Kidney glomerular epithelial cell (primary cell): ENCODE measurements at places on chromosomes 16 and 17.

DNA sequence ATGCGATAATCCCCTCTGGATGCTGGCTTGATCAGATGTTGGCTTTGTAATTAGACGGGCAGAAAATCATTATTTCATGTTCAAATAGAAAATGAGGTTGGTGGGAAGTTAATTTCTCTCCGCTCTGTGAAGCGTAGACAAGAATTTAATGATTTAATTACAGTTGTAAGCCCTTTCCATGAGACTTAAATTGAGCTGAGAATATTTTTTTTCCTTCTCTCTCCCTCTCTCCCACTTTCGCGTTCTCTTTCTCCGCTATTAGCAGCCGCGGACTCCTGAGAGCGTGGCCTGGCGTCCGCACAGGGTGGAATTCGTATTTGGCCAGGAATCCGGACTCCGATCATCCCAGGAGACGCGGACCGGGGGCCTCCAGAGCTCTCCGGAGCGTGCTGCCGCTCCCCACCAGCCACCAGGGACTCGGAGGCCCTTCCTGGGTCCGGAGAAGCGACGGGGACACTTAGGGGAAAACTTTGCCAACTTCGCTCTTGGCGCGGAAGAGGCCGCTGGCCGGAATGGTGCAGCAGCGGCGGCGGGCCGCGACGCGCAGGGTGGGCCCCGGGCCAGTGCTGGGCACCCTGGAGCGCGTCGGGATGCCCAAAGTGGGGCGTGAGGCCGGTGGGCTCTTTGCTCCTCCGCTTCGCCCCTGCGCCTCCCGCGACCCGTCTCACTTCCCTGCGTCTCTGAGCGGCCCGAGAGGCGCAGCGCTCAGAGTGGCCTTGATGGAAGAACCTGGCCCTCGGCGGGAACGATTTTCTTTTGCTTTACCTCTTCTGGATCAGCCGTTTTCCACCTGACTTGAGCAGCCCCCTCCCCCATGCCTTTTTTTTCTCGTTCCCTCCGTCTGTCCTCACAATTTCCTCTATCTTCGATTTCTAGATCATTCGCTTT lies 3.6 kb upstream of the IRX3 start:
- no peak for DNase-seq

GRCh38 chr16:3872216-3872895 lies 8.2 kb downstream of the CREBBP start:
- DNase-seq: no peak

DNA sequence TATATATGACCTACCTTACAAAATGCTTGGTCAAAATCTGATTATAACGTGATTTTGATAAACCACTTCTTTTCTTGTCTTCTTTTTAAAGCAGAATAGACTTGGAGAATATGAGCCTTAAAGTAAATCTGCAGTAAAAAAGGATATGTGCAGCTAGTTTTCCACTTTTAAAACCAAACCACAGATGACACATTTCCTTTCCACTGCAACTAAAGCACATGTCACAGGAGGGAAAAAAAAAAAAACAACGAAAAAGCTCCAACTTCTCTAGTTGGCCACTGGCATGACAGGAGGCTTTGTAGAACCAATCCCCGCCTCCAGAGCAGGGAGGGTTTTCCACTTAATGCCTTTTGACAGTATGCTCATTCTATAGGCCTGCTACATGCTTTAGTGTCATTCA lies at the start of gene EVI2A:
Gene EVI2A (minus strand): TSS at position 142 of the 400 bp plus-strand sequence. CDS start 2,609 bp downstream, outside the sequence.
- DNase-seq: no peak

DNA sequence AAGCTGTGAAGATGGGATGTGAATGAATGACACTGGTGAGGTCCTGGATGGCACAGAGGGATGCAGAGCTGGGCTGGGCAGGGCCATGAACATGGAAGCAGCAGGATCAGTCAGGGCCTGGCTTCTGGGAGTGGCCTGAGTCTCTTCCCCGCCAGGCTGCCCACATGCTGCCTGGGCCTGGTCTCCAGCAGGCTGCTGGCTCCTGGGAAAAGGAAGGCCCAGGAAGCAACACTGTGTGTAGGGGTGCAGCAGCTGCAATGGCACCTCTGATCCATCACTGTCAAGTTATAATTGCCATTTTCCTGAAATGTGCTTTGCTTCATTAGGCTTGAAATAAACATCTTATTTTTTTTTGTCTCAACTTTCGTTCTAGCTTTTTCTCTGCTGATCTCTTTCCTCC lies 260.2 kb upstream of the N4BP1 start:
- DNase-seq: no peak

DNA sequence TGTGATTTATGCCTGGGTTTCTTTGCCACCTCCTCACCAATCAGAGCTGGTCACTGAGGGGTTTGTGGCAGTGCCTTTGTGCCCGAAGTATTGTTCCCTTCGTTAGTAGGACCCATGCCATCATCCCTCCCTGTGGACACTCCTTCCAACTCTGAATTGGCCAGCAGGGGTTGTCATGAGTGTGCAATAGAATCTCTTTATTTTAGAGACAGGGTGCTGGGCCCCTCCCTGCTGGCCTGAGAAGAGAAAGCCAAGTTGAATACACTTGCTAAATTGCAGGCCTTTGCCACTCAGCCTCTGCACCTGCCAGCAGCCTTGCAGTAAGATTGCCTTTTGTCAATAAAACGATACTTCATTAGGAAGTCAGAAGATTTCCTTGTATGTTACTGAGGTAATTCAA lies 40.7 kb upstream of the SLC12A3 start:
- no peak for DNase-seq

GRCh38 chr16:31537362-31538242 lies 9.9 kb downstream of the AHSP start:
- DNase-seq: no peak

- DNase-seq: no peak
Measured at GRCh38 chr17:21186399-21187187, 27.4 kb downstream of the TMEM11 start.

DNA sequence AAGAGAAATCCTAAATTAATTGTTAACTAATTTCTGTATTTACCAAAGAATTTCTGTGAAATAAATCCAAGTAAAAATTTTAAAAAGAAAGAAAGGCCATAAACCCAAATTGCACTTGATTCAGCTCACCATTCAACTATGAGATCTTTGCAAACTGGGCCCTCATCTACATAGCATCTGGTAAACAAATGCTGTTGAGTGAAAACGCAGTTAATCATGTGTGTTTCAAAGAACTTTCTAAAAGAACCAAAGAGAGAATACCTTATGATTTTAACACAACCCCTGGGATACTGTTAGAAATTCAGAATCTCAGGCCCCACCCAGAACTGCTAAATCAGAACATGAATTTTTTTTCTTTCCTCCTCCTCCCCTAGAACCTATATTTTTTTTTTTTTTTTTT lies 16.6 kb downstream of the CRLF3 start:
- DNase-seq: no peak

DNA sequence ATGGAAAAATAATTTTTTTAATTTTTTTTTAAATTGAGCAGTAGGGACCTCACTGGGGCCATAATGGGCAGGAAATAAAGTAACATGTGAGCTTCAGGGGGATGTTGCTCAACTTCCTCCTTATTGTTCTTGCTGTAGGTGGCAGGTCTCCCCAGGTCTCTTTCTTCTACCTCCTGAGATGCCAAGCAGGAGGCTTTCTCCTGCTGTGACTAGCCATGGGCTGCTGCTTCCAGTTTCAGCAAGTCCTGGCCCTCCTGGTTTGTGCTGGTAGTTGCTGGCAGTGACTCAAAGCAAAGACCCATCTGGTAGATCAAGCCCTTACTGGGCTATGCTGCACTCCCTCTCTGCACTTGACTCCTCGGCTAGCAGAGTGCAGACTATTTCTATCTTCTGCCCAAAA lies 2.3 kb downstream of the DPEP2NB start:
- DNase-seq: no peak

DNA sequence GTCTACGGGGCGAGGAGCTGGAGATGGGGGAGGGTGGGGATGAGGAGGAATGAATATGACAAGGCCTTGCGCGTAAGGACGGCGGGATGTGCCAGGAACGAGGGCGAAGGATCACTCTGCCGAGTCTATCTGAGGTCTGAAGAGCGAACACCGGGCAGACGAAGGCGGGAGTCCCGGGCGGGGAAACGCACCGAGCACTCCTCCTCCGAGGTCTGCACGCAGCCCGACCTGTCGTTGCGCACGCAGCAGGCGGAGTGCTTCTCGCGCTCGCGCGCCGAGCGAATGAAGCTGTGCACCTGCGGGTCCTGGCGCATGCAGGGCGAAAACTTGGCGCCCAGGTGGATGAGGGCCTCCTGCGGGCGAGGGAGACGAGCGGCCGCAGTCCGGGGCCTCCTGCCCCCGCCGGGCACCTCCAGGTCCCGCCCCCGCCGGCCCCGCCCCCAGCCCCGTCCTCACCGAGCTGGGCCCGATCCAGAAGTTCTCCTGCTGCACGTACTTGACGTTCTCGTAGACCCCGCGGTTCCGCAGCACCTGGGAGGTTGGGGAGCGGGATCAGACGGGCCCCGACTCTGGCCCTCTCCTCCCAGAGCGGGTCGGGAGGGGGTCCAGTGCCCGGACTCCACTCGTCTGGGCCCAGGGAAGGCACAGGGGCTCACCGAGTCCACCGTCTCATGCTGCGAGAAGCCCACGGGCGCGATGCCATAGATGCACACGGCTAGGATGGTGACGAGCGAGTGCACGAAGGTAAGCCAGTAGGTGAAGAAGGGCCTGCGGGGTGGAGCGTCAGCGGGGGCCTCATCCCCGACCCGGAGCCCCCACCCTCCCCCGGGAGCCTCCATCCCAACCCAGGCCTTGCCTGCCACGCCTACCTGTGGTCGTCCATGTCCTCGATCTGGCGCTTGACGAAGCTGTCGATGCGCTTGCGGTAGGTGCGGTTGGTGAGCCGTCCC lies 7.6 kb downstream of the SNRNP25 start:
- DNase-seq: no peak

DNA sequence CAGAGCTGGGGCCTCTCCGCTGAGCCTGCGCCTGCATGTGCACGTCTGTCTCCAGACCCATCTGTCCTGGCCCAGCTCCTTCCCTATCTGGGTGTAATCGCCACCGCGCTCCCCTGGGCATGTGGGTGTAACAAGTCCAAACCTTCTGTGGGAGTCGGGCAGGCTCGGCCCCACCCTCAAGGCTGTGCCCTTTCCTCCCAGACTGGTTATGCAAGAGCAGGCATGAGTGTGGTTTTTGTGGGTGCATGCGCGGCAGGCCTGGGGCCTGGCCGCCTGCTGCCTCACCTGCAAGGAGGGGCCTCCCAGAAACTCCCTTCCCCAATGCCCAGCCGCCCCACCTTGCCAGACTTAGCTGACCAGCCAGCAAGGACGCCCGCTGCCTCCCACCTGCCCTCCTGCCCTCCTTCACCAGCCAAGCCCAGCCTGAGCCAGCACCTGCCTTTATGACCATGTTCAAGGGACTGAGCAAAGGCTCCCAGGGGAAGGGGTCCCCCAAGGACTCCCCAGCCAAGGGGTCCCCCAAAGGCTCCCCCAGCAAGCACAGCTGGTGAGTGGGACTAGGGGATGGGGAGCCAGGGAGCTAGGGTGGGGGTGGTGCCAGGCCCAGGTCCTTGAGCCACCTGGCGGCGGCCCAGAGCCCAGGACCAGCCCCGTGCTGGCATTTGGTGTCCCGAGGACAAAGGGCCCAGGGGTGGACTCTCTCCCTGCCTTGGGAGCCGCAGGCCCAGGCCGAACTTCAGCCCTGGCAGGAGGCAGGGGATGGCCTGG lies at the start of gene EVPLL:
Gene EVPLL (plus strand): TSS at position 342 of the 768 bp plus-strand sequence. CDS start 3,160 bp downstream, outside the sequence.
- DNase-seq: no peak

DNA sequence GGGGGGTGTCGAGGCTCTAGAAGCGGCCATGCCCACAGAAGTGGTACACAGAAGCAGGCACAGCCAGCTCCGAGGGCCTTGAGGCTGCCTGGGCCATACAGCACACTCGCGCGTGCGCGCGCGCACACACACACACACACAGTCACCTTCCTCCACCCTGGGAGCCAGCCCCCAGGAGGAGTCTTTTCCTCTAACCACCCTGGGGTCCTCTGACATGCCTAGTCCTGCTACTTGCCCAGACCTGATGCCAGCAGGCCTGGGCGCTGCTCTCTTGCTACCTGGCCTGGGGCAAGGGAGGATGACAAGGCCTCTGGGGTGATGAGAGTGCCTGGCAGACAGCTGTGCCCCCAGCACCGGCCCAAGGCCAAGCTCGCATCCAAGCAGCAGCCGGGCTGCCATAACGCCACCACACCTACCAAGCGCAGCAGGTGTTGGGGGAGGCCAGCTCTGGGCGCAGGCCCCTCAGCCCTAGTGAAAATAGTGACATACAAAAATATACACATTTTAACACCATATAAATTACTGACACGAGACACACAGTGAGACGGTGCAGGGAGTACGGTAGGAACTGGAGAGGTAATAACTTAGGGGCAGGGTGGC lies 41.1 kb downstream of the TSC2 start:
- DNase-seq: no peak
